ENCODE measurements at places on chromosomes 7 and 10. TPM values are rescaled to one million over a fixed set of nuclear protein-coding genes. Genes with fewer than 3 reads are reported as not detected.

LIPF gene
- 0.14 TPM for polyA plus RNA-seq

CLRN3 gene
- 18.4 TPM for polyA plus RNA-seq

PPP1R17 gene
- polyA plus RNA-seq = not detected

HOXA3 gene
- polyA plus RNA-seq = 29.3 TPM

CALHM1 gene
- polyA plus RNA-seq = 0.08 TPM

TMEM184A gene
- polyA plus RNA-seq = 3.6 TPM

UBE2D1 gene
- polyA plus RNA-seq = 40.1 TPM

TEX47 gene
- not detected for polyA plus RNA-seq

- DNase-seq = no peak
Measured at GRCh38 chr7:80542398-80542797, 30.5 kb upstream of the GNAT3 start.

GRCh38 chr10:17386616-17387075, 67.7 kb downstream of the ST8SIA6 start:
- DNase-seq = no peak

DNA sequence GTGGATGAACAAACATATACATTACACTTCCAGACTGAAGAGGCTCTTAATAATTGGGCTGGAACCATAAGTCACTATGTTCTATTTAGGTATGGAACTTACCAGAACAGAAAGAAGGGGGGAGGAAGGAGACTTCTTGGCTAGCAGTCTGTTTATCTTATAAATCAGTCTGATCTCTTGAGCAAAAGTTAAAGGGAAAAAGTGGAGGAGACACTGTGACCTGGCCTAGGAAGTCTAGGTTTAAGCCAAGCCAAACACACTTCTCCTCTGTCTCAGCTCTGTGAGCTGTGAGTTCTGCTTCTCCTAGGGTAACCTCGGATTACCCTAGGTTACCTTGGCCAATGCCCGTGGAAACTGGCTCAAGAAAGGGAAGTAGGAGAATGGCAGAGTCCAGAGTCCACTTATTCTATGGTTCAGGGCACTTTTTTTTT, 95.2 kb downstream of the PFKFB3 start:
- no peak for DNase-seq

DNA sequence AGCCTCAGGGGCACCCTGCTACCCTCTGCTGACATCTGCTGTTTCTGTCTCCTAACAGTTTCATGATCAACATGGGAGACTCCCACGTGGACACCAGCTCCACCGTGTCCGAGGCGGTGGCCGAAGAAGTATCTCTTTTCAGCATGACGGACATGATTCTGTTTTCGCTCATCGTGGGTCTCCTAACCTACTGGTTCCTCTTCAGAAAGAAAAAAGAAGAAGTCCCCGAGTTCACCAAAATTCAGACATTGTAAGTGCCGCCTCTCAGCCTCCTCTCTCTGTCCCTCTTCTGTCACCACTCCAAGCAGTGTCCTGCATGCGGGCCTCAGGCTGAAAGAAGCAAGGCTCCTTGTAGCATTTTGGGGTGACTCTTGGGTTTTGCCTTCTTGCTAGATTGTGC, 39.0 kb downstream of the POR start:
- DNase-seq = no peak

GRCh38 chr10:49164559-49165188, 23.5 kb downstream of the TMEM273 start:
- no peak for DNase-seq

All from right renal cortex interstitium (tissue), 3 donors.